ENCODE measurements at places on chromosomes 5 and 9.
A peak's percentile ranks its signal among the peaks of the same experiment; 100 is the strongest.

DNA sequence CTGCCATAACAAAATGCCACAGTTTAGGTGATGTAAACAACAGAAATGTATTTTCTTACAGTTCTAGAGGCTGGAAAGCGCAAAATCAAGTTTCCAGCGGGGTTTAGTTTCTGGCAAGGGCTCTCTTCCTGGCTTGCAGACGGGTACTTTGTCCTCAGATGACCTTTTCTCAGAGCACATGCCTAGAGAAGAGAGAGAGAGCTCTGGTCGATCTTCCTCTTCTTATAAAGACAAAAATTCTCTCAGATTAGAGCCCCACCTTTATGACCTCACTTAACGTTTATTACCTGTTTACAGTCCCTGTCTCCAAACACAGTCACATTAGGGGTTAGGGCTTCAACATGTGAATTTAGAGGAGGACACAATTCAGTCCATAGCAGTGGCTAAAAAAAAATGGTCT lies 119.7 kb downstream of the CETN3 start:
- DNase-seq = no peak

- peak; percentile 65 for DNase-seq
Measured at GRCh38 chr9:92650839-92651621, 18.9 kb downstream of the IPPK start.

GRCh38 chr5:65061250-65061973 lies 292.7 kb downstream of the CWC27 start:
- DNase-seq = no peak

DNA sequence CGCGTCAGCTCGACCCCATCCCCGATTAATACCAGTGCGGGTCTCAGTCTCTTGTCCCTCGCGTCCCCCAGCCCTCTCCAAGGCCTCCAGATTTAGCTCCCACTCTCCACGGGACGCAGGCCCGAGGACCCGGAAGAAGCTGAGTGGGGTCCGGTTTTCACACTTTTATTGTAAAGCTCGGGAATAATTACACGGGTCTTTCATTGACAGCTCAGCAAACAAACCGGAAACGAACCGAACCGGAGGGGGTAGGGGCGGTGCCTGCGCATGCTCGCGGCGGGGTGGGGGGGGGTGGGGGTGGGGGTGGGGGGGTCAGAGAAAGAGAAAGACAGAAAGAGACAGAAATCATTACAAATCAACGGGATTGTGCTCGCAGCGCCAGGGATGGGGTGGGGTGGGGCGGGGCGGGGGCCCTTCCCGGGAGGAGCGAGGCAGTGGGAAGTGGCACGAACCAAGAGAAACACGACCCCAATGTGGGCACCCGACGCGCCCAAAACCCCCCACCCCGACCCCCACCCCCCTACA lies 27.9 kb downstream of the PCDH1 start:
- DNase-seq = peak; percentile 96

DNA sequence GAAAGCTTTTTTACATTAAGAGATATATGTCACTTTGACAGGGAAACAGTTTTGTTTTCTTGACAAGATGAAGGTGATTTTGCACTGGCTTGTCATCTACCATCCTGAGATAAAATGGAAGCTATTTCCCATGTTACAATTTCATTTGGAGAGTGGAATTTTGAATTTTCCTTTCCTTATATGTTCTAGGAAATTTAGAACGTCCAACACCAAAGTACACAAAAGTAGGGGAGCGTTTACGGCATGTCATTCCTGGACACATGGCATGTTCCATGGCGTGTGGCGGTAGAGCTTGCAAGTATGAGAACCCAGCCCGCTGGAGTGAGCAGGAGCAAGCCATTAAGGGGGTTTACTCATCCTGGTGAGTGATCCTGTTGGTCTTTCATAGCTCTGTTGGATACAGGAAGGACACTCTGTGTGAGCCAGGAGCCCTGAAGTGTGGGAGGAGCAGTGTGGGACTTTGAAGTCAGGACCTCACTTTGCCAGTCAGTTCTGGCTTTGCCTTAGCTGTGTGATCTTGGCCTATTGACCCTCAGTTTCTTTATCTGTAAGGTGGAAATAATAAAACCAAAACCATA lies 887 bp downstream of the PTPDC1 start:
- DNase-seq = peak; percentile 6

GRCh38 chr5:26563979-26564378 lies 474.4 kb downstream of the CDH9 start:
- DNase-seq = no peak

GRCh38 chr5:174221436-174221835 lies 175.9 kb downstream of the NSG2 start:
- no peak for DNase-seq

GRCh38 chr9:78000221-78000620 lies 31.4 kb downstream of the GNAQ start:
- no peak for DNase-seq

DNA sequence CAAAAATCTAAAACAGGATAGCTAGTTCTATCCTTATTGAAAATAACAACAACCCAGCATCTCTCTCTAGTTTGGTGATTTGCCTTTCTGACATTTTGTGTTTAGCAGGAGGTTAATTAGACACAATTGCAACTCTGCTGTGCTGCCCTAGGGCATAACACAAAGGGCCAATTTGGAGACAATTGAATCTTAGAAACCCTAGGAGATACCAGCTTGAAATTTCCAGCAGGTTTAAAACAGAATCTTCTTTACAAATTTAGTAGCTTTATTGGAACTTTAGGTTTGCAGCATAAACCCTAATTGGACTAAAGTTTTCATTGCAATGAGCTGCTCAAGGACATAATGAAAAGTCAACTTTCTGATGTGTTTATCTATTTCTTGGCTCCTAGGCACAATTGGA lies 166.7 kb upstream of the FER start:
- DNase-seq = no peak

- DNase-seq = peak; percentile 18
Measured at GRCh38 chr9:2526071-2526828, 95.3 kb upstream of the VLDLR start.

GRCh38 chr9:36008774-36009300 lies 27.9 kb upstream of the RECK start:
- peak; percentile 85 for DNase-seq

GRCh38 chr5:65341835-65342234 lies 139.9 kb downstream of the ADAMTS6 start:
- no peak for DNase-seq

DNA sequence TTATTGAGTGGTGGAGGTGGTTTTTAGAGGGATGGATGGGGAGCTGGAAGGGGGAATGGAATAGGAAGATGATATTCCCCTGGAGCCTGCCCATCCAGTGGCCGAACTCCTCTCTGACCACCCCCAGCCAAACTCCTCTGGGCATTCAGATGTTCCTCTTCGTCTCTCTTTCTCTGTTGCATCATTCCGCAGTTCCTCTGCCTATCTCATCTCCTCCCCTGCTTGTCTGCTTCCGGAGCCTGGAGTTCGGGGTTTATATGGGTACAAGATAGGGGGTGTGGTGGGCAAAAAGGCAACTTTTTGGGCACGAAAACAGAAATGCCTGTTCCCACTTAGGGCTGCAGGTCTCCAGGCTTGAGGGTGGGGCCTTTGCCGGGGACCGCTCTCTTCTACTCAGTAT lies 12.2 kb upstream of the CDK5RAP2 start:
- DNase-seq = no peak

GRCh38 chr9:89755821-89756220 lies 151.0 kb downstream of the GADD45G start:
- DNase-seq = no peak

DNA sequence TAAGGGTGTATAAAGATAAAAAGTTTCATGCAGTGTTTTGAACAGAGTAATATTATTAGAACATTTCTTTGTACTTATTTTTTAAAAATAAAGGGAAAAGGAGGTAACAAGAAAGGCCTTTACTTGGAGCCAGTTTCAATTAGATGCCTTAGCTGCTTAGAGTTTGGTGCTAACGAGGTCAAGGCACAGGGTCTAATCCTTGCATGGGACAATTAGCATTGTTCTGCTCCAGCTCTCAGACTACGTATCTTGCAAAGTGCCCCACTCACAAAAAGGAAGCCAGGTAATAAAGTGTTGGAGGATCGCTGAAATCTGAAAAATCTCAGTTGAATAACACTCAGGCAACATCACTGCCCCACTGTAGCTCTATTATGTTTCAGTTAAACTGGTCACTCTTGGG lies 2011.3 kb downstream of the EFNA5 start:
- DNase-seq = no peak

DNA sequence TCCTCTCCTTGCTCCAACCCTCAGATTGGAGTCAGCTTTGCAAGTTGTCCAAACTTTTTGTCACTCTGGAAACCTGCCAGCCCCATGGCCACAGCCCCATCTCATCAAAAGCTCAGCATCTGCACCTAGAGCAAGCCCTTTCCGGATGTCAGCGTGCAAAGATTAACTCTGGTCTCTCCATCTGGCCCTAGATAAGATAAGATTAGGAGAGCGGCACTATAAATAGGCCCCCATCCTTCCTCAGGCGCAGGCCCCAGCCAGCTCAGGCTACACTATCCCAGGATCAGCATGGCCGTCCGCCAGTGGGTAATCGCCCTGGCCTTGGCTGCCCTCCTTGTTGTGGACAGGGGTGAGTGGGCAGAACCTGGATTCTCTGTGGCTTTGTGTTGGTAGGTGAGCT lies at the start of gene SPINK4:
Gene SPINK4, plus strand, starts transcription at position 247 of the 400 bp plus-strand sequence. Its CDS starts 42 bp downstream, at position 289.
- DNase-seq = no peak

DNA sequence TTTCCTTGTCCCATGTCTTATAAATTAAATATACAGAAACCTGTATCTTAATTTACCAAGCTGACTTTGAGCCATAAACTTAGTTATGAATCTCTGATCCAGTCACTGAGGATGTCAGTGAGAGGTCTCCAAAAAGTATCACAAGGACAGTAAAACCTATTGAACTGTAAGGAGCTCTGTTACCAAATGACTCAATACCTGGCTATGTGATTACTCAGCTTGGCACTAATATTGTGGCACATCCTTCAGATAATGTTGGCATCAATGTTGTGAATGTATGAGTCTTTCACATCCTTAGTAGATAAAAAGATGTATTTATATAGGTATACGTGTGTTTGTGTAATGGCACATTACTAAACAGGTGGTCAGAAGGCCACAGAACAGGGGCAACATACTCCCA lies 18.0 kb upstream of the CAPSL start:
- DNase-seq = no peak

Data from AG08395 (cell line).